ENCODE measurements at places on chromosomes 4 and X.

DNA sequence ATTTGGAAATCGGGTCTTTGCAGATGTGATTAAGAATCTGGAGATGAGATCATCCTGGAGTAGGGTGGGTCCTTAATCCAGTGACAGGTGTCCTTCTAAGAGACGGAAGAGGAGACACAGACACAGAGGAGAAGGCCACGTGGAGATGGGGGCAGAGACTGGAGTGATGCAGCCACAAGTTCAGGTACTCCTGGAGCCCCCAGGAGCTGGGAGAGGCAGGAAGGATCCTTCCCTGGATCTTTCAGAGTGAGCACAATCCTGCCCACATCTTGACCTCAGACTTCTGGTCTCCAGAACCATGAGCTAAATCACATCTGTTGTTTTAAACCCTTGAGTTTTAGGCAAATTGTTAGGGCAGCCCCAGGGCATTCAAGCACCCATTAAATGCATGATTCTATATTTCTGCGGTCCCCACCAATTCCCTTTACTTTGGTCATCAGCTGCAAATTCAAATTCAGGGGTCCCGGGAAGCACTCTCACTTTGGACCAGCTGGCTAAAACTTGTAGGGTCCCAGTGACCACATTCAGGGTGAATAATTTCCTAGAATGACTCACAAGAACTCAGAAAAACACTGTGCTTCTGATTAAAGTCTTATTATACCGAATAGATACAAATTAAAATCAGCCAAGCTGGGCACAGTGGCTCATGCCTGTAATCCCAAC lies 12.8 kb upstream of the AKAP17A start:
- DNase-seq, result no peak

DNA sequence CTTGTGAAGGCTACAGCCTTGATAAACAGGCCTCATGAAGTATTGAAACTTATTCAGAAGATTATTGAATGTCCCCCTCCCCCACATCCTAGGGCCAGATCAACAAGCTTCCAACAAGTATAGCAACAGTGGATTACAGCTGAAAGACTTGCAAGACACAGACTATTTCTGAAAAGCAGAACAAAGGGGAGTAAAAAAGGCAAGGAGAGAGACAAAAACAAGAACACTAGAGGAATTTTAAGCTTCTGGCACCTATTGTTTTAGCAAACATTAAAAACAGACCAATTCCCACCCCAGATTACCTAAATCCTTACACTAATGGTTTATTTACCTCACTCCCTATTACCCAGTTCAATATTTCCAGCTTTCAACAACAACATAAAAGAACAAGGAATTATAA lies 446.3 kb upstream of the FSTL5 start:
- DNase-seq, result no peak

- no peak for DNase-seq
Observed at GRCh38 chrX:48958635-48959094, 1.3 kb upstream of the OTUD5 start.

GRCh38 chr4:64464581-64464980 lies 55.3 kb upstream of the TECRL start:
- DNase-seq, result no peak

DNA sequence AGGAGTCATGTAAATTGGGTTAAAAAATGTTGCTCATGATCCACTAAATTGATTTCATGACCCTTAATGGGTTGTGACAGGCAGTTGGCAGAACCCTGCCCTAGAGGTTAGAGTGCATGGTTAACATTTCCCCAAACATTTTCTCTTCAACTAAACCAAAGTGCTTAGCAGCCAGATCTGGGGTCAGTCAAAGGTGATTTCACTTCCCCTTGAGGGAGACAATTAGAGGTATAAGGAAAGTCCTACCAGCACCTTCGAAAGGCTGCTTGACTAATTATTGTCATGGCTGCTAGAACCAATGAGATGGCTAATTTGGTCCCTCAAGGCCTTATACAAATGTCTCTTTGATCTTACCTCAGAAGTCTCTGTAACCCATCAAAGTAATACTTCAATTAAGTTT lies 30.9 kb upstream of the INTS6L start:
- no peak for DNase-seq

DNA sequence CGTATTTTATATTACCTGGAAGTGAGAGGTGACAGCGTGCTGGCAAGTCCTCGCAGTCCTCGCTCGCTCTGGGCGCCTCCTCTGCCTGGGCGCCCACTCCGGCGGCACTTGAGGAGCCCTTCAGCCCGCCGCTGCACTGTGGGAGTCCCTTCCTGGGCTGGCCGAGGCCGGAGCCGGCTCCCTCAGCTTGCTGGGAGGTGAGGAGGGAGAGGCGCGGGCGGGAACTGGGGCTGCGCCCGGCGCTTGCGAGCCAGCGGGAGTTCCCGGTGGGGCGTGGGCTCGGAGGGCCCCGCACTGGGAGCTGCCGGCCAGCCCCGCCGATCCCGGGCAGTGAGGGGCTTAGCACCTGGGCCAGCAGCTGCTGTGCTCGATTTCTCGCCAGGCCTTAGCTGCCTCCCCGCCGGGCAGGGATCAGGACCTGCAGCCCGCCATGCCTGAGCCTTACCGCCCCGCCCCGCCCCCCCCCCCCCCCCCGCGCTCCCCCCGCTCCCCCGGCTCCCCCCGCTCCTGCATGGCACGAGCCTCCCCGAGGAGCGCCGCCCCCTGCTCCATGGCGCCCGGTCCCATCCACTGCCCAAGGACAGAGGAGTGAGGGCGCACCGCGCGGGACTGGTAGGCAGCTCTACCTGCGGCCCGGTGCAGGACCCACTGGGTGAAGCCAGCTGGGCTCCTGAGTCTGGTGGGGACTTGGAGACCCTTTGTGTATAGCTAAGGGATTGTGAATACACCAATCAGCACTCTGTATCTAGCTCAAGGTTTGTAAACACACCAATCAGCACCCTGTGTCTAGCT lies 298.9 kb upstream of the MAGEB16 start:
- no peak for DNase-seq

DNA sequence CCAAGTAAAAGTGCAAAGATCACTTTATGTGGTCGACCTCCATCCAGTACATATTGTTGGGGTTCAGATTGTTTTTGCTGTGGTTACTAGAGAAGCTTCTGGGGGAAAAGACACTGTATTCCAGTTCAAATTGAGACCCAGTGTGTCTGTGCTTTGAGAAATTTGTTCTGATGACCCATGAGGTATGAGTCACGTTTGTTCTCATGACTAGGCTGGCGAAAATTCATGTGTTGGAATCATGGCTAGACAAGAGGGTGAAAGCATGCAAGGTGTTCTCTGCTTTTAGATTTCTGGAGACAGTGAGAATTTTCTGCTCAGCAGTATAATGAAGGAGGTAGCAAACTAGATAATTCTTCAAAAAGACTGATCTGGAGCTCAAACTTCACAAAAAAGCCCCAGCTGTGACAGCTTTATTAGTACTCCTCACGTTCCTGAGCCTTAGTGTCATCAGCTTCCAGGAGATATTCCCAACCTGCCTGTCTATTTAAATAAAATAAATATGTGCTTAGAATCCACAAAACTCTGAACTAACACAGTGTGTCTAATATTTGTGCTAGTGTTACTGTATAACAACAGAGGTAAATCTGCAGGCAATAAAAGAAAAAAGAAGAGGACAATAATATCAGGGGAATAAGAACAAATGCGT lies 24.4 kb upstream of the FAM47B start:
- DNase-seq, result no peak

DNA sequence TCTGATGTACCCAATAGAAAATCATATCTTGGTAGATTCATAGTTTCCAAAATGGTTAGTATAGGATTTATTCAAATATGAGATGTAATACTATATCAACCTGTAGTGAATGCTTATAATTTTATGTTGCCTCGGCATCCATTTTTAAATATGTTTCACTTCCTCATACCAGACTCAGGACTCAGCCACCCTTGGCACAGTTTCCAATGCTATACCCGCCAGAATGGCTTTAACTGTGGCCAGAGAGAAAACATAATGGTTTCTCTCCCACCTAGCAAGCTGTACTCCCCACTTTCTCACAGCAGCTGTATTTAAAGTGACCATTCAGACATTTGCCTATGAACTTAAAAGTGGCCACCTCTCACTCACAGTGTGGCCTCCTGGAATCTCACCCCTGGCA lies 466.6 kb upstream of the PABPC4L start:
- DNase-seq, result no peak

DNA sequence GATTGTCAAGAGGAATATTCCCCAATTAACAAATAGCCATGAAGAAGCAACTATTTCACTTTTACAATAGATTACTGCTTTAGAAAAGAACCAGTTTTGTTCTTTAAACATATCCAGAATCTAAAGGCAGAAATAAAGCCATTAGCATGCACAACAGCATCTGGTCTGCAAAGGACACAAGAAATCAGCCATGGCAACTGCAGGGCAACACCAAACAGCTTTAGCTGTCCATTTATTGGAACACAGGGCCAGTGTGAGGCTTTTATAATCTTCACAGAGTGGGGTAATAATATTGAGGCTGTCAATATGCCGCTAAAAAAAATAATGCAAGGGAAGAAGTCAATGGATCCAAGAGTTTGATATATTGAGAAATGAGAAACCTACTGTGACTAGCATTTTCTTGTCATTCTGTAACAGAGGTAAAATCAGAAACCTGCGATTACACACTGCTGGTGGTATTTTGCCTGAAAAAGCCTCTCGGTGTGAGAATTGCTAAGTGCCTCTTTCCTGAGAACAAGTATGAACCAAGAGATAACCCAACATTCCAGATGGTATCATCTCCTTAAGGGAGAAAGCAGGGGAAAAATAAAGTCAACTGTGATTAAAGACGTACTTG lies 2.7 kb upstream of the BANK1 start:
- DNase-seq, result no peak

GRCh38 chrX:69395306-69395705 lies 108.8 kb upstream of the NALF2 start:
- no peak for DNase-seq

DNA sequence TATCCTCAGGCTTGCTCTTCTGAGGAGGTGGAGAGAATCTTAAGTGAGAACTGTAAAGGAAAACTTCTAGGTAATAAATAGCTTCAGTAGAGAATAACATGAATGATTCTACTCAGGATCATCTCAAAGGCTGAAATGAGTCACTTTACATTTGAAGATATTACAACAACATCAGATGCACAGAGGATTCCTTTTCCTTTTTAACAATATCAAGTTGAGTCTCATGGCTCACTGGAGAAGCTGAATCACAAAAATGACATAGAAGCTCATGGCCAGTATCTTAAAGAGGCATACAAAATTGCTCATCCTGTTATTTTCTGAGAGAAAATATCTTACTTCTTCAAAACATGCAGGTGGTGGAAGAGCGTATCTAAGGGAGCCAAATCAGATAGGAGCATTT lies 72.5 kb upstream of the EMCN start:
- DNase-seq, result no peak

GRCh38 chrX:151970661-151971060 lies 3.8 kb downstream of the GABRE start:
- DNase-seq, result no peak

DNA sequence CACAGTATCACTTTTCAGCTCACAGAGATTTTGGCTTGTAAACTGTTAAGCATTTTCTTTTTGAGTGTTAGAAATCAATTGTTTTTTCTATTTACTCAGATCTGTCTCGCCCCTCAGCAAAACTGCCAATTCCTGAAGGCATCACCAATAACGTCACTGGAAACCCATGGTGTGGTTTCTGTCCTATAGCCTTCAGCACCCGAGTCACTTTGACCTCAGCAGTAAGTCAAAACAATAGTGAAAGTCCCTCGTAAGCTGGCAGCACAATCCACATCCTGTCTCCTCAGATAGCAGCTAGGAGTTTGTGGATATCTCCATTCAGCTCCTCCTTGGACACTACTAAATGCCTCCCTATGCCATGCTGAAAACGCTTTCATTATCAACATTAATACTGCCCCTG lies 1787.4 kb upstream of the ADGRL3 start:
- DNase-seq, result no peak

DNA sequence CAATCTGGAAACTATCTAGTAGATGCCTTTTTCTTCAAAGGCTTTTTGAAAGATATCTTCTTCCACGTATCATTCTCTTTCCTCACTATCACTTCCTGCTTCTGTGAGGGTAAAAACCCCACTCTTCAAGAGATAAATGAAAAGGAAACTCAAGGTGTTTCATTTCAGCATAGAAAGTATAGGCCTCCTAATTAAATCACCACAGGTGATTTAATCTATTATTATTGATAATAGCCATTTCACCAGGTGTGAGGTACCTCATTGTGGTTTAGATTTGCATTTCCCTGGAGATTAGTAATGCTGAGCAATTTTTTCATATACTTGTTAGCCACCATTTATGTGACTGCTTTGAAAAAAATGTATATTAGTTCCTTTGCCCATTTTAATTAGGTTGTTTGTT lies 92.0 kb upstream of the EMCN start:
- DNase-seq, result no peak

DNA sequence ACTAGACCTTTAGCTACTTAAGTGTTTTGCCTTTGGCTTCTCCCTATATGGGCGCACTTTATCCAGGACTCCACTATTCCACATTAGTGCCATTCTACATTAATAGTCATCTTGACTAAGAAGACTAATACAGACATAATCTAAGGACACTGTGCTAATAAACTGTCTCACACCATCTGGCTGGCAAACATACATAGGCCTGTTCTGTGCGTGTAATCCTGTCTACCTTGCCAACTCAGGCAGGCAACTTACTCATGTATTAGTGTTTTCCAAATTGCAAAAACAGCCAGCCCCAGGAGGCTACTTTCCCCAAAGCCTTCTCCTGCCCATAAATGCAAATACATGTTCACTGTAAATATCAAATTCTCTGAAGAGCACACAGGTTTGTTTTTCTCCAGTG lies 587.3 kb downstream of the TMA16 start:
- no peak for DNase-seq

- no peak for DNase-seq
Observed at GRCh38 chr4:39319676-39320075, 46.5 kb downstream of the RFC1 start.

- no peak for DNase-seq
Observed at GRCh38 chrX:35458142-35458541, 340.0 kb upstream of the MAGEB16 start.

DNA sequence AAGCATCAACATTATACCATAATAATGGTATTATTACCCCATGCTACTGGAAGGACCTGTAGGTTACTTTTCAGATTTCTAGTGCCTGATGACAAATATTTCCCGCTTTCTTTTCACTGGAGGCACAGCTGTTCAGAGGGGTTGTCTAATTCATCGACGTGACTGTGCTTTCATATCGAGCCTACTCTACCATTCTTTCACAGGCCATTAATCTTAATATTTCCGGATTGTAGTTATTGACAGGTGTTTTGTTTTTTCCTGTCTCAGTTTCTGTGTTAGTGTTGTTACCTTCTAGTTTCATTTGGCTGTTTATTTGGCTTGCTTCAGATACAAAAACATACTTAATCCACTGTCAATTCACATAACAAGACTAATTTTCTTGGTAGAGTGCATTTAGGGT lies 330.9 kb downstream of the SPOCK3 start:
- no peak for DNase-seq

GRCh38 chr4:109332926-109333464 lies 30.5 kb upstream of the COL25A1 start:
- no peak for DNase-seq

Data from stimulated activated CD8-positive, alpha-beta memory T cell treated with anti-CD3 and anti-CD28 coated beads, Interleukin-4, amount 100 ng/mL, for 4 hours (primary cell).